ENCODE measurements at places on chromosomes 5 and 9. TPM values are rescaled to one million over a fixed set of nuclear protein-coding genes. Genes with fewer than 3 reads are reported as not detected.

GABRP gene
- 1.7 TPM for total RNA-seq

NPR3 gene
- total RNA-seq = 81.5 TPM

GRCh38 chr5:34897646-34898045 is 17.7 kb downstream of the RAD1 start:
- no peak for DNase-seq

FOXD1 gene
- total RNA-seq = 33.9 TPM

- DNase-seq = no peak
These were observed 76.7 kb downstream of the GRAMD2B start for GRCh38 chr5:126499853-126500342.
